ENCODE measurements at places on chromosomes 3 and 15.

- no peak for DNase-seq
Measured at GRCh38 chr3:16476636-16477035, 36.9 kb downstream of the RFTN1 start.

- no peak for DNase-seq
Measured at GRCh38 chr15:49045751-49046219, 461 bp downstream of the SECISBP2L start.

GRCh38 chr15:48363474-48363873, 32.2 kb downstream of the DUT start:
- DNase-seq, result no peak

DNA sequence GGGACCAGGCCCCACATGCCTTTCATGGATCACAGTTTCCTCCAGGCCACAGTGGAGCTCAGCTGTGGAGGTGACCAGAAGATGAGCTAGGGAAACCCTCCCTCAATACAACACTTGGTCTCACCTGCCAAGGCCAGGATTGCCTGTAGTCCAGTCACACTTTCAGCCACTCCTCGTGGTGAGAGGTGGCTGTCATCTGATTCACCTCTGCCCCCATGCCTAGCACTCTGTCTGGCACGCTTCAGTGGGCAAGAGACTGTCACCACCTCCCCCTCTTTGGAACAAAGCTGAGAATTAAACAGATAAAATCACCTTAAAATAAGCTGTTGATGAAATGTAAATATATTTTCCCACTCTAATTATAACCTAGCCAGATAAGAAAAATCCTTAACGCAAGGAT, 4.0 kb upstream of the IL17RD start:
- DNase-seq, result no peak

- DNase-seq, result no peak
Measured at GRCh38 chr15:68821841-68822381, 1.2 kb upstream of the ANP32A start.

- no peak for DNase-seq
Measured at GRCh38 chr15:39430389-39430788, 150.5 kb upstream of the THBS1 start.

GRCh38 chr15:78968114-78968513, 23.3 kb upstream of the CTSH start:
- DNase-seq, result no peak

DNA sequence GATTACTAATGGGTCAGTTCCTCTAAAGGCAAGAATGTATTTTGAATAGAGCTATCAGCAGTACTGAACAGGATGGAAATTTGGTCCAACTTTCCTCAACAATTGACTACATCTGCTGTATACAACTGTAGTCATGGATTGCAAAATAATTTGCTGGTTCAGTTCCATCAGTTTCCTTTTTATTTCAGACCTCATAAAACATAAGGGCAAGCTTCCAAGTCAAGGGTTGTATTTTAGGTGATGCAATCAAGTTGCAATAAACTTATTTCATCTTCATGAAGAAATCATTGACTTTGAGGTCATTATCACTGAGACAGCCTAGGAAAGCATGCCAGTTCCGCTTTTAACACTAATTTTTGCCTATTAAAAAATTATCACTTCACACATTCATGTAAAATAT, 90.4 kb upstream of the TSEN2 start:
- no peak for DNase-seq

GRCh38 chr3:114615523-114616085, 321.8 kb downstream of the TIGIT start:
- DNase-seq, result no peak

Data from stimulated activated CD8-positive, alpha-beta memory T cell treated with anti-CD3 and anti-CD28 coated beads, Interleukin-4, amount 100 ng/mL, for 1 hour (primary cell).